Stimulated activated CD4-positive, alpha-beta T cell treated with anti-CD3 and anti-CD28 coated beads, Interleukin-2, amount 100 ng/mL, for 4 hours (primary cell): ENCODE measurements at places on chromosomes 6 and 20.

- DNase-seq = no peak
Measured at GRCh38 chr6:105591053-105591452, 188.2 kb upstream of the PREP start.

- no peak for DNase-seq
Measured at GRCh38 chr6:5846889-5847288, 159.8 kb downstream of the NRN1 start.

GRCh38 chr6:158808941-158809678 is 10.1 kb downstream of the EZR start:
- DNase-seq = no peak

DNA sequence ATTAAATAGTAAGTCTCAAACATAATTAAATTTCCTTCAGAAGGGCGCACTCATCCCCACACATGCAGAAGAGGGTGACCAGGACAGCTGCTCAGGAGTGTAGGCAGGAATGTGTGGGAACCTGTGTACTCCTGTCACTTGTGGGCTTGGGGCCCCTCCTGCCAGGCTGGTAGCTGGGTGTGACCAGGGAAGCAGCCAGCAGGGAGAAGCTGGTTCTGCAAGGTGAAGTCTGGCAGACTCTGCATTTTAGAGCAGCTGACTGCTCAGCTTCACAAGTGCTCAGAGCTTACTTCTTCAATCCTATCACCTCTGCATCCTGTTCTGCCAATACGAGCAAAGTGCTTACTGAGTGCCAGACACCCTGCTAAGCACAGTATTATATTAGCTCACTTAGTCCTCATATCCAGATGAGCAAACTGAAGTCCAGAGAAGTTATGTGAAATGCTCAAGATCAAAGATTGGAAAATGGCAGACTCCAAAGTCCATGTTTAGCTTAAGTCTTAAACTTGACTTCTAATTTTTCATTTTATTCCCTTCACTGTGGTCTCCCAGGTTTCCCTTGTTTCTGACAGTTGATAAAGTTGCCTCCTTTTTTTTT is 27.9 kb downstream of the ELMO2 start:
- no peak for DNase-seq

- DNase-seq = no peak
Measured at GRCh38 chr20:23186808-23187207, 100.7 kb upstream of the CD93 start.

DNA sequence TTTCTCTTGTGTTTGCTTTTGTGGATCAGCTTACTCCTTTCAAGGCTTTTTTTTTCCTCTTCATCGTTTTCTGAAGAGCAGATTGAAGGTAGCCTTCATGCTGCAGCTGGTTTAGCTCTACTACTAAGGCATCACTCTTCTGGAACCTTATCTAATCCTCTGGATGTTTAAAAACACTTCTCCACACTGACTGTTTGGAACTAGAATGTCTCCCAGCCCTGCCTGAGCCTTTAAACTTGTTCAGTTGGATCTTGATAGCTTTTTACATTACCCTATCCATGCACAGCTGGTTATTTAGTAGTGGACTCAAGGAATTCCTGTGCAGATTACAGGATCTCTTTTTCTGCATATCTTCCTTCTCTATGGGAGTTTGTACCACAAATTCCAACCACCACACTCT is 108.9 kb upstream of the ASCC3 start:
- no peak for DNase-seq

- DNase-seq = no peak
Measured at GRCh38 chr6:33205191-33206026, 954 bp downstream of the HSD17B8 start.

GRCh38 chr20:32655903-32656512 is 17.7 kb downstream of the C20orf203 start:
- DNase-seq = no peak

DNA sequence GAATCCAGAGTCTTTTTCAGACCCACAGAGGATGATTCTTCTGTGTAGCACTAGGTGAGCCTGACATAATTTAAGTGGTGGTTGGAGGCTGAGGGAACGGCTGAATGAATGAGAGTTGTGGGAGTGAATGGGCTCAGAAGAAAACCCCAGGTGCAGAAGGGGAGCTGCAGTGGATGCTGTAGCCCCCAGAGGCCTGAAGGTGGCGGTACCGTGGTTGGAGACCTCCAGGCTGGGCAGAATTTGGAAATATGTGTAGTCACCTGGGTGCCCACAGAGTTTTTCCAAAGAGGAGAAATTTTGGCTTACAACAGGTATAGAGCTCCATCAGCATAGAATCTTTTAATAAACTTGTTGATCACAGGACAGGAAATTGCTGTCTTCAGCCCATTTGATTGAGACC is 6.5 kb upstream of the RAET1G start:
- DNase-seq = no peak

- DNase-seq = no peak
Measured at GRCh38 chr20:50425076-50425475, 85.1 kb upstream of the PTPN1 start.

DNA sequence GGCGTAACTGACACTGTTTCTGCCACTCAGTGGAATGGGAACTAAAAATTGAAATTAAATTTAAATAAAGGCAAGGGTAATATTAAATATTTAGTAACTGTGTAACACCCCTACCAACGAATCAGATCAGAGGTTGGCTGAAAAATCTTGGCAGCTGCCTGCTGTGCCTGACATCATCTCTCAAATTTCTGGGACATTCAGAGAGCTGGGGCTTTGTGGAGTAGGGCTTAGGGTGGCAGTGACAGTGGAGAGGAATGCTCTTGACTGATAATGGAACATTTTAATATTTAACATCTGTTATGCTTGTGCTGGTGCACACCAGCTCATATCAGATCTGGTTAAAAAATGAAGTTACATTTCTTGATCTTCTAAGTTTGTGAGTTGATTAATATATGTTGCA is 62.2 kb downstream of the RFPL4B start:
- no peak for DNase-seq
